Cardiac muscle cell (in vitro differentiated cells and primary cell): ENCODE measurements at places on chromosomes 13 and 19. TPM values are rescaled to one million over a fixed set of nuclear protein-coding genes. Genes with fewer than 3 reads are reported as not detected.

The CCDC122 gene
- polyA plus RNA-seq: 6.1 and 8.0 TPM in 2 replicates

The ZNF470 gene
- 7.5 and 10.0 TPM in 2 replicates for polyA plus RNA-seq

The ZNF763 gene
- polyA plus RNA-seq: 5.2 and 10.0 TPM in 2 replicates

- DNase-seq: no peak
- no peak overlapping the region for H3K27ac ChIP-seq
- no peak overlapping the region for H3K4me3 ChIP-seq
- H3K36me3 ChIP-seq: no peaks in the 10 kb centered on the region
- H3K27me3 ChIP-seq: peaks cover 8% of the 10 kb centered on the region
Observed at GRCh38 chr19:16825312-16826052, 3.7 kb upstream of the SIN3B start.

- H3K36me3 ChIP-seq: no peaks in the 10 kb centered on the region
- DNase-seq: peak; percentile 86
- peak overlapping the region; percentile 56 for H3K4me3 ChIP-seq
- H3K27ac ChIP-seq: peak overlapping the region; percentile 63
- H3K27me3 ChIP-seq: peaks cover 20% of the 10 kb centered on the region
Observed at GRCh38 chr13:99087098-99087953, 109.5 kb upstream of the DOCK9 start.

- H3K4me3 ChIP-seq: no peak overlapping the region
- H3K27me3 ChIP-seq: no peaks in the 10 kb centered on the region
- H3K27ac ChIP-seq: no peak overlapping the region
- H3K36me3 ChIP-seq: no peaks in the 10 kb centered on the region
Observed at GRCh38 chr19:18070181-18070580, 16.6 kb downstream of the IL12RB1 start.

- DNase-seq: peak; percentile 81
- no peaks in the 10 kb centered on the region for H3K27me3 ChIP-seq
- no peak overlapping the region for H3K4me3 ChIP-seq
- H3K4me1 ChIP-seq: no peaks in the 10 kb centered on the region
Observed at GRCh38 chr19:47863514-47863936, 4.5 kb downstream of the TPRX2 start.

GRCh38 chr13:24222756-24223155 is 62.2 kb downstream of the SPATA13 start:
- DNase-seq: no peak
- no peaks in the 10 kb centered on the region for H3K27me3 ChIP-seq
- no peaks in the 10 kb centered on the region for H3K4me1 ChIP-seq
- H3K27ac ChIP-seq: no peak overlapping the region
- no peak overlapping the region for H3K4me3 ChIP-seq

DNA sequence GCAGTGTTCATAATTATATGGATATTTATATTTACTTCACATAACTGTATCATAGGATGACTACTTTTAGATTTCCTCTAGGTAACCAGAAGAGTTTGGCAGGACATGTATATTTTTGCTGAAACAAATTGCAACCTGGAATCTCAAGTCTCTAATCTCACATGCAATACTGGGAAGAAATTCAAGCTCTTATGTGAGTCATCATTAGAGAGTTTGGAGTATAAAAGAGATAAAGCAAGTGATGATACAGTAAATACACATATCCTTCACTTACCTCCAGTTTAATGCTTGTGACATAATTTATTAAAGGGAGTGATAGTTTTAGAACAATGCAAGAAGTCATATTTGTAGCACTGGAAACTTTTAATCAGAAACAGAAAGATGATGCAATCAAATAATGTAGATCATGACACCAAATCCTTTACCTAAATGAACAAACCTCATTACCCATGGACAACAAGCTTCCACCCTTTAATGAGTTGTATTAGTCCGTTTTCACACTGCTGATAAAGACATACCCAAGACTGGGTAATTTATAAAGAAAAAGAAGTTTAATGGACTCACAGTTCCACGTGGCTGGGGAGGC is 15.8 kb upstream of the OR7A17 start:
- no peak for DNase-seq
- H3K27me3 ChIP-seq: no peaks in the 10 kb centered on the region
- no peak overlapping the region for H3K27ac ChIP-seq
- no peaks in the 10 kb centered on the region for H3K4me1 ChIP-seq

GRCh38 chr13:23667750-23668149 is 97.5 kb downstream of the TNFRSF19 start:
- H3K27ac ChIP-seq: no peak overlapping the region
- DNase-seq: no peak
- no peak overlapping the region for H3K4me3 ChIP-seq
- no peaks in the 10 kb centered on the region for H3K4me1 ChIP-seq
- H3K27me3 ChIP-seq: no peaks in the 10 kb centered on the region

GRCh38 chr13:90535421-90535820 is 812.1 kb upstream of the MIR17HG start:
- no peaks in the 10 kb centered on the region for H3K4me1 ChIP-seq
- H3K27ac ChIP-seq: no peak overlapping the region
- no peaks in the 10 kb centered on the region for H3K27me3 ChIP-seq
- no peak for DNase-seq

GRCh38 chr19:3336680-3337523 is 29.5 kb upstream of the NFIC start:
- peak; percentile 92 for DNase-seq
- H3K36me3 ChIP-seq: no peaks in the 10 kb centered on the region
- H3K27ac ChIP-seq: no peak overlapping the region
- no peaks in the 10 kb centered on the region for H3K4me1 ChIP-seq

DNA sequence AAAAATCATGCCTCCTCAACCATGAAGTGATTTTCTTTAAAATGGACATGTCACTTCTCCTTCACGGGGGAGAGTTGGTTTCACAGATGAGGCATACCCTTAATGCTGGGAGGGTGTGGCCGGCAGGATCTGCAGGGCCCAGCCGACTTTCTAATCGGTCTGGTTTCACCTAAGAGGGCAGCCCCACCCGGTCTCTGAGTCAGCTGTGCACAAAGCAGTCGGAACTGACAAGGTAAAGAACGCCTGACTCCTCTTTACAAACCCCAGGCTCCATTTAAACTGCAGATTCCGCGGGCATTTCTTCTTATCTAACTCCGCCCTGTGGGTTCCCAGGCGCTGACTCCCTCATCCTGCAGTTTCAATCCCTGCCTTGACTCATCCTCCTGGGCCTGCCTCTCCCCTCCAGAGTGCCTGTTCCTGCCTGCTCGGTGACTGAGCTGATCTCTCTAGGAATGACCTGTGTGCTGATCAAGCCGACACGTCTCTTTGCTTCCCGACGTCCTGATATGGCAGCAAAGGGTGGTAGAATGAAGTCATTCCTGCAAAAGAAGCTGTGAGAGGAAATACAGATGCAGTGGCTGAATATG is 63.4 kb downstream of the EFNB2 start:
- H3K27me3 ChIP-seq: no peaks in the 10 kb centered on the region
- peaks cover 34% of the 10 kb centered on the region for H3K4me1 ChIP-seq
- peak overlapping the region; percentile 77 for H3K27ac ChIP-seq
- no peaks in the 10 kb centered on the region for H3K36me3 ChIP-seq
- H3K4me3 ChIP-seq: no peak overlapping the region

DNA sequence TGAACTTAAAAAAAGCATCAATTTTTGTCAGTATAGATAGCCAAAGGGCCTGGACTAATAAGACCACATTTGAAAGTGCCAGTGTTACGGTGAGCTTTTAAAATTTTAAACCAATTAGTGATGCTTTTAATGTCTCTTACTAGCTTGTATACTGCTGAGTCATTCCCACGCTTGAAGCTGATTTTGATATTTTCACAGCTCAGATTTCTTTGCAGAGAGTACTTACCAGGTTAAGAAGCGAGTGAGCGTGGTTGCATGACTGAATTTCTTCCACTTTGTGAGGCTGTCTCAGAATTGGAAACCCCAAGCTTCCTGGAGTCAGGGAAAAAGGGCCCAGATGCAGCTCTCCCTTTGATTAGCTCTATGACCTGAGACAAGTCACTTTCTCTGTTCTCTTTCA is 74.5 kb upstream of the NBEA start:
- H3K4me3 ChIP-seq: no peak overlapping the region
- DNase-seq: no peak
- H3K36me3 ChIP-seq: no peaks in the 10 kb centered on the region
- H3K27me3 ChIP-seq: no peaks in the 10 kb centered on the region
- H3K4me1 ChIP-seq: no peaks in the 10 kb centered on the region
